ENCODE measurements at places on chromosomes 12 and 14.

DNA sequence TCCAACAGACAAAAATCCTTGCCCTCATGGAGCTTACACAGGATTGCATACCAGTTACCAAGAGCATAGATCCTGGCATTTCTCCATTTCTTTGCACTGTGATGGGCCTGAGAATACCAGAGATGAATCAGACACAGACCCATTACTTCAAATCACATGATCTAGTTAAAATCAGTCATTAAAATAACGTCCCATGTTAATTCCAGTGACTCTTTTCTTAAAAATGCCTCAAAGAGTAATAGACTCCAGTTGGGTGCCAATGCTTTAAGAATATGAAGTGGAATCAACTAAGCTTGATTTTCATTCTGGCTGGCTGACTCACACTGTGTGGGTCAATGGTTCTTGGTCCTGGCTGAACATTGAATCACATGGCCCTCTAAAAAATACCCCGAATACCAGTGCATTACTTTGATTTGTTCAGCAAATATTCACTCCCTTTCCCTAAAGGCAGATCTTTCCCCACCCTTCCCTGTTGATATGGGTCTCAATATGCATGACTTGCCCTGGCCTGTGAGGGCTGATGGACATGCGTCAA is 11.0 kb downstream of the ASB2 start:
- DNase-seq = no peak

DNA sequence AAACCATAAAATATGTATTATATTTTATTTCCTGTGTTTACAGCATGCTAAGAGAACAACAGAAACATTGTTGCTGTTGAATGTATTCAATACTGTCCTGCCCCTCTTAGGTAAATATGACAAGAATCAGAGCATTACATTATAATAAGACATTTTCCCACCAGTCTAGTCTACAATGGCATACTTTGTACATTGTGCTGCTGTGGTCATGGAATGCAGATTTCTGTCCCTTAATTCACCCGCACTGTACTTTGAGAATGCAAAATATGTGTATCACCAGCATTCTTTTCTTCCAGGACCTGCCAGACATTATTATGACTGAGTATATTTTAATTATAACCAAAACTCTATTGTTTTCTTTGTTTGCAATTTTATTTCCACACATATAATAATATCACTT is 16.5 kb upstream of the OR10AD1 start:
- DNase-seq = no peak

DNA sequence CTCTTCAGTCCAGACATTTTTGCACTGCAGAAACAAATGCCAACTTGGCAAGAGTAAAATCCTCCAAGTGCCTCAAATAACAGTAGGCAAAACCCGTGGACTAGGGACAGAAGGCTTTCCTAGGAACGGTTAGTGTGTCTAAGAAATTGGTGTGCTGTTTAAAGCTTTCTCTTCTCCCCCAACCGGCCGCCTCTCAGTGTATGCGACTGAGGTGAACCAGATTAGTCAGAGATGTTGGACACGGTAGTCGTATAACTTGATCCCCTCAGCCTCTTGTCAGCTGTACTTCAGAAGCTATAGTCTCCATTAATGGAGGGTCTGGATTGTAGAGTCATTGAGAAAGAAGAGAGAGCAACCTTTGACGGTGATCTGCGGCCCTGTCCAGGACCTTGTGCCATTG is 21.7 kb downstream of the PPFIBP1 start:
- no peak for DNase-seq

GRCh38 chr14:47365233-47365632 is 310.2 kb downstream of the MDGA2 start:
- DNase-seq = no peak

GRCh38 chr12:75747572-75748021 is 236.2 kb upstream of the KRR1 start:
- DNase-seq = no peak

DNA sequence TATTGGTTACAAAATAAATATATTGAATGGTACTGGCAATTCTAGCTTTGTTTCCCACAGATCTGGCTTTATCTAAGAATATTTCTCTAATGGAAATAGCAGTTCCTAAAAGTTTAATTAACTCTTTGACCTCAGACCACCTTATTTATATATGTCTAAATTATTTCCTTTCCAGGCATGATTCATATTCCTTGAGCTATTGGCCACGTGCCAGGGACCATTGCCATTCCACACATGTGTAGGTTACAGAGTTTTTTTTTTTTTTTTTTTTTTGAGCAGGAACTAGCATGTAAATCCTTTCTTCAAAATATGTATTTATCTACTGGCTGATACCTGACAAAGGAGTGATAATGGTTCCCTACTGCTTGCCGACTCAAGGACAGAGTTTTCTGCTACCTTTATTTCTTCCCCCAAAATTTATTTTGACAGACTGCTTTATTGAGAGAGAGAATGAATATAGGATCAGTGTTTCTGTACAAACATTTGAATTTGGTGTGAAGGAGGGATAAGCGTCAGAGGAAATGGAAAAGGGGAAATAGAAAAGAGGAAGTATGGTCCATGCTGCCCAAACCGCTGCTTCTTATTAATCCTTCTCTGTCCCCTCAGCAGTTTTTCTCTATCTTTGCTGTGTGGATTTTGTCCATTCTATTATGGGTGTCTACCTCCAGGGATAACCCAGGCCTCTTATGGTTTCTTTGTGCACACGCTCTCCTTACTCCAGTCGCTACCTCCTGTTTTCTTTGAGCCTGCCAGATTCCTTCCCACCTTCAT is 36.4 kb downstream of the PDE3A start:
- no peak for DNase-seq

- no peak for DNase-seq
Observed at GRCh38 chr12:132040906-132041606, 91.3 kb downstream of the EP400 start.

DNA sequence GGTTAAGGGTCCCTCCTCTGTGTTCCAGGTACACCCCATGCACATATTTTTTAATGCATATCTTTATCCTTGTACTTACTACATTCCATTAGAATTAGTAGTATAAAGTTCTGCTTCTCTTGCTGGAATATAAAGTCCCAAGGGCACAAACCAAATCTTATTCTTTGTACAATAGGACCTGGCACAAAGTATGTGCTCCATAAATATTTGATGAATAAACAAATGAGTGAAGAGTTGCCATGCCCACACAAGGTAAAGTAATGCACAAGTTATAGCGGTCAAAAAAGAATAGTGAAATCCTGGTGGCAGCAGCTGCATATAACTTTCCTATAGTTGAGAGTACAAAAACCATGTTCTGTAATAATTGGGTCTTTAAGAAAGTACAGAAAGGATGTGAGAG is 82.1 kb upstream of the BMP4 start:
- no peak for DNase-seq

DNA sequence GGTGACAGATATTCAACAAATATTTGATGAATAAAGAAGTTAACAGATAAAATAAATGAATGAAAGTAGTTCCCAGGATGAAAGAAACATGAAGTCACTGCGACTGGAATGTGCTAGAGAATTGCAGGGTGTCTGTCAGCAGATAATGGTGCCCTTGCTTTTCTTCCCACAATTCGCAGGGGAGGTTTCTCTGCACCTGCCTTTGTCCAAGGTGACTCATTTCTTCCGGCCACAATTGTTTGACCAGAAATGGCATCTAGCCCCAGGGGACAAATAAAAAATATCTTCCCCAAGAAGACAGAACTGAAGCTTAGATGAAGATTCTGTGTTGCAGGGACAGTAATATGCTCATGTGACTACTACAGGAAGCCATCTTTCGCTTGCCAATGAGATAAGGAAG is 316.1 kb upstream of the TBX3 start:
- no peak for DNase-seq

- no peak for DNase-seq
Observed at GRCh38 chr12:129840145-129840884, 63.5 kb downstream of the TMEM132D start.

DNA sequence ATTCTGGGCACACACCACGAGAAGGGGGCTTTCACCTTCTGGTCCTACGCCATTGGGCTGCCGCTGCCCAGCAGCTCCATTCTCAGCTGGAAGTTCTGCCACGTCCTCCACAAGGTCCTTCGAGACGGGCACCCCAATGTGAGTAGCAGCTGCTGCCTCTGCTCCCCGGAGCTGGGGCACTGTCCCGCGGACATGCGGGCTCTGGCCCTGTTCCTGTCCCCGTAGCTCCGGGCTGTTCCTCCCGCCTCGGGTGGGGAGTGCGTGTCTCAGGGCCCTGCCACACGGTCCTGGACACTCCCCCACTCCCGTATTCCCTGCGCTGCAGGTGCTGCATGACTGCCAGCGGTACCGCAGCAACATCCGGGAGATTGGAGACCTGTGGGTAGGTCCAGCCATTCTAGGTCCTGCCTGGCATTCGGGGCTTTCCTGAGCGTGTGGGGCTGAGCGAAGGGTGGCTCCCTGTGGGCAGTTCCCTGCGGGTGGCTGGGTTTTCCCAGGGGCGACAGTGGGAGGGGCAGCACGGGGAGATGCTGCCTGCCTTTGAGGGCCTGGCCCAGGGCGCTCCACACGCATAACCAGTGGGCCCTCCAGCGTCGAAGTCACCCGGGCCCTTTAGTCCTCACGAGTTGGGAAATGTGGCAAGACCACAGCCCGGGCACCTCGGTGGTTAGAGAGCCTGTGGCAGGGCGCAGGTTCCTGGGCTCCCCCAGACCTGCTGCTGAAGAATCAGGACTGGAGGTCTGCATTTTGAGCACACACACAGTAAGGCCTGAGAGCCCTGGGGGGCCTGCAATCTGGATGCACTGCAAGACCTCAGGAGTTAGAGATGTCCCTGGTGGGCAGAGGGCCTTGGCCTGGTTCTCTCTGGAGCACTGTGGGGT is 13.5 kb downstream of the HIP1R start:
- no peak for DNase-seq

DNA sequence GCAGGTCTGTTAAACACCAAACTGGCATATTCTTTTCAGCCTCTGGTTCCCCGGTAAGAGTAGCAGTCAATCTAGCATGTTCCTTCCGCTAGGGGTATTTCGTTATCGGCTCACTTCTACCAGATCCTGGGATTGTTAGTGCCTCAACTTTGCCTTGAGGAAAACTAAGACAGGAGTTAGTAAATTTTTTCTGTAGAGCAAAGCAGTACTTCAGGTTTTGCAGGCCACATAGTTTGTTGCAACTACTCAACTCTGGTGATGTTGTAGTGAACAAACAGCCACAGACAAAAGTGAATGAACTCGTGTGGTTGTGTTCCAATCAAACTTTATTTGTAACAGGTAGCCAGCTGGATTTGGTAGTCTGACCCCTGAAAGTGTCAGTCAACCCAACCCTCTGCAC is 6.3 kb upstream of the CDH24 start:
- no peak for DNase-seq

DNA sequence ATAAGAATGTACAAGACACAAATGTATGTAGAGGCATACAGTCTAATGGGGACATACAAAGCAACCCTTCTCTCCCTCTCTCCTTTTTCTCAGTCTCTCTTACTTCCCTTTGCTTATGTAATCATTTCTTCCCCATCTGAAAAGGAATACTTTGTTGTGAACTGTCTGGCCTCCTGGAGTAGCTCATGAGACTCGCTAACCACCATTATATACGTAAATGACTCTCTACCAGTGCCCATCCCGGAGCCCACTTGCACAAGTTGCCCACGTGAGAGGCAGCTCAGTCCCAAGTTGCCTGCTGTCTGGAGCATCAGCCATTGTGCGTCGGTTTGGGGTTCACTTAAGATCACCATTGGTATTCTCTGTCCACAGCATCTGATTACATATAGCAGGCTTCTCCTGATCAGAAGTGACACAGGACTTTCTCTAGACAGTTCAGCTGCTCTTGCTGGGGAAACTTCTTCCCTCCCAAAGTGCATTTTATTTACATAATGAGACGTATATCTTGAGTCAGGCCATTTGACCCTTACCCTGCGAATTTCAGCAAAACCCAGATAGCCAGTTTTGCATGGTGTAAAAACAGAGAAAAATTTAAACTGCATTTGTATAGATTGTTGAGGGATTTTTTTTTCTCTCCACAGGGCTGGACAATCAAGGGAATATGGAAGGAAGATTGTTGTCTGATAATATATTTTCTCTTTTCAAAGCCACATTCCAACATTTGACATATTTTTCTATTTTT is 220.7 kb upstream of the EGLN3 start:
- DNase-seq = no peak

GRCh38 chr14:75279153-75279762 is 630 bp downstream of the FOS start:
- DNase-seq = no peak

GRCh38 chr14:61811882-61812346 is 49.7 kb downstream of the SNAPC1 start:
- no peak for DNase-seq

DNA sequence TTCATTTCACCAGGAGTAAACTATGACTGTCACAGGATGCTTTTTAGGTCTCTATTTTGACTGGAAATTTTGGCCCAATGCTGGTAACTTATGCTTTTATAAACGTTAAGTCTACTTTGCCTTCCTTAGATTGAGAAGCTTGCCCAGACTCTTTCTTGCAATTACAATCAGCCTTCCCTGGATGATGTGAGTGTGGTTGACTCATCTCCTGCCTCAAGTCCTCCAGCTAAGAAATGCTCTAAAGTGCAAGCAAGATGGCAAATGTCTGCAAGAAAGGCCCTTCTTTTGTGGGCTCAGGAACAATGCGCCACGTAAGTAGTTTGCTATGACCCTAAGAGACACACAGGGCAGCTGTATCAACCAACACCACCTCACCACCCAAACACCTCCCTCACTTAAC is 96.9 kb downstream of the SYNE2 start:
- no peak for DNase-seq

GRCh38 chr12:69095765-69096477 is 143.4 kb upstream of the CPSF6 start:
- no peak for DNase-seq

DNA sequence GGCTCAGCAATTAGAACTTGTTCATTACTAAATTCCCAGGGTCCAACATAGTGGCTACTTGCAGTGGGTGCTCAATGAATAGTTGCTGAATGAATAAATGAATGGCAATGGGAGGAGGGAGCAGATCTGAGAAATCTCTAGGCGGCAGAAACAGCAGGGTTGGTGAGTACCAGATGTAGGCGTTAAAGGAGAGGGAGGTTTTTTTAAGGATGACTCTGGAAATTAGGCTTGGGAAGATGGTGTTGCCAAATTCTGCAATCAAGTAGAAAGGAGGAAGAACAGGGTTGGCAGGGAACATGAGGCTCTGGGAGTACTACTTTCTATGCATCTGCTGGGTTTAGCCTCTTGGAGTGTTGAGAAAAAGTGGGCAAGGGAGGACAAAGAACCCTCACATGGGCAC is 207.1 kb downstream of the APAF1 start:
- DNase-seq = no peak

- DNase-seq = no peak
Observed at GRCh38 chr12:106416273-106416672, 58.7 kb downstream of the POLR3B start.

DNA sequence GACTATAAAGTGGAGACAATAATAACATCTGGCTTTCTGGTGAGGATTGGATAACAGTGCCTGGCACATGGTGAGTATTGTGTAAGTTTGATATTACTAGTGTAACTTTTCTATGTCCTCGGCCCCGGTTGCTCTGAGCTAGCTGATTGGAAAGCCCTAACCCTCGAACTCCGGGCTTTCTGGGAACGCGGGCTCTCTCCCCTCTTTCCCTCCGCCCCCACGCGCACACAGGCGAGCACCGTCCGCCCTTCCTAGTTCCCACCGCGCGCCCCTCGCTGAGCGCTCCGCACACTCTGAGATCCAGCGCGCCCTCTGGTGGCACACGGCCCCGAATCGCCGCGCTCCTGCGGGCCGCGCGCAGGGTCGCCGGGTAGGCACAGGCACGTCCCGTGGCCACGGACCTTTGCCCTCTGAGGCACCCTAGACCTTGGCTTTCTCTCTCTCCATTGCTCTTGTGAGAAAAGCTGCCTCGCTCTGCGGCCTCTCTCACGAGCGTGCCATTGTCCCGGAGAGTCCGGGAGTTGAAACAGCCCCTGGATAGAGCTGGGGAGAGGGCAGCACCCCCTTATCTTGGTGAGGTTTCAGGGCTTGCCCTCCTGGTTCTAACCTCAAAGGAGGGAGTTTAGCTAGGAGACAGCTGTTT is 23.2 kb upstream of the ESRRB start:
- DNase-seq = peak; percentile 14

All from activated gamma-delta T cell treated with anti-CD3 and anti-CD28 coated beads, Interleukin-2, amount 50 U/mL, for 16 hours (primary cell).